Spinal cord (tissue), 10 donors: ENCODE measurements at places on chromosomes 4 and X. TPM values are rescaled to one million over a fixed set of nuclear protein-coding genes. Genes with fewer than 3 reads are reported as not detected.

DNA sequence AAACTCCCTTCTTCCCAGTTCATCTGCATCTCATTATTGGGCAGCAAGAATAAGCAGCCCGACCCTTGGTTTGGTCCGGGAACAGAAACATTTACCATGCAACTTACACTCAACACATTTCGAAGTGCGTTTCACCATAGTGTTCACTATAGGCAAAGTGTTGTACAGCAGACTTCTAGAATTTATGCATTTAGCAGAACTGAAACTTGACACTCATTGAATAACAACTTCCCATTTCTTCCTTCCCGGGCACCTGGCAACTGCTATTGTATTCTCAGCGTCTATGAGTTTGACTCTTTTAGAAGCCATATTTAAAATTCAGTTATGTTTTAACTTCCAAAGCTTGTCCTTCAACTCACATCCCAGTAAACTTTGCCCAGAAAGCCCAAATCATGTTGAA, 840.6 kb downstream of the NLGN4X start:
- no peak for DNase-seq

DNA sequence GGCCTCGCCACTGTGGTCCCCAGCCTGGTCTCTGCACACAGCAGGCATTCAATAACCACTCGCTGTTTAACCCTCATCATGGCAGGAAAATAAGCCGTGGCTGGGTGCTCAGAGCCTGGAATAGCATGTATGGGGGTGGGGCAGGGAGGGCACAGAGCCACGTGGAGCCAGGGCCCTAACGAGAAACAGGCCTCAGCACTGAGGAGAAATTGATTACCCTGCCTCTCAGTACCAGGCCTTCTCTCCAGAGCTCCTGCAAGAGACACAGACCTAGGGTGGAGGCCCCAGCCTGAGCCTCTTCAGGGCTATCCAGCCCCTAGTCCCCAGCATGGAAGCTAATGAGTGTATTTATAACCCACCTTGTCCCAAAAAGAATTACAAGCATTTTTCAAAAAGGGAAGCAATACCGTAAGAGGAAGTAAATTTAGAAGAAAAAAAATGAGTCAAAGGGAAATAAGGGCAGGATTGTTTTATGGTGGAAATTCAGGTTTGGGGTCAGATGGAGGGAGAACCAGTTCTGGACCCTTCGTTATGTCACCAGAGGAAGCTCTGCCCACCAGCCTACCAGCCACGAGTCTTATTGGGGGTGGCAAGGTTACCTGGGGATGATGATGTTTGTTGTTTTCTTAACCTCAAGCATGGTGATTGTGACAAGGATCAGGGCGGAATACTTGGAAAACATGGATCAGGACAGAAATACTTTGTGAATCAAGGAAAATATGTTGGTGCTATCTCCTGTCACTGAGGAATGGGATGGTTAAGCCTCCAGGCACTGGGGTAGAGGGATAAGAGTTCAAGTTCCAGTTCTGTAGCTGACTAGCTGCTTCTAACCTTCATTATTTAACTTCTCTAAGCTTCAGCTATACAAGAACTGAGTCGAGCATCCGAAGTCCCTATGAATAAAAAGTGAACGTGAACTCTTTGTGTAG, 101.9 kb upstream of the RBPJ start:
- no peak for DNase-seq

DNA sequence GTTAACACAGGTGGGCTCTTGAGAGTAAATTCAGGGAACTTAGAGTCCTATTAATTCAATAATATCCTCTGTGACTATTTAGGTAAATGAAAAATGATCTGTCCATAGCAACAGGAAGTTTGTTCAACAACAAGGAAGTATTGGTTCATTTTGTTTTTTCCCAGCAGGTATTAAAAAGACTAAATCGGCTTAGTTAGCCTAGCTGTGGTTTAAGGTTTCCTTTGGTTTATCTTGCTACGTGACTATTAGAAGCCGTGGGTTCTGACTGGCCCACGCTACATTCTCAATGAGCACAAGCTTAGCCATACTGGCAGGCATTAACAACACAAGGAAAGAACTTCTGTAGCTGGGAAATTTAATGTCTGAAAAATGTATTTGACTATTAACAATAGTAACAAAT, 168.8 kb upstream of the HS3ST1 start:
- DNase-seq: no peak

MTCP1 gene
- 13.3 TPM for total RNA-seq

DNA sequence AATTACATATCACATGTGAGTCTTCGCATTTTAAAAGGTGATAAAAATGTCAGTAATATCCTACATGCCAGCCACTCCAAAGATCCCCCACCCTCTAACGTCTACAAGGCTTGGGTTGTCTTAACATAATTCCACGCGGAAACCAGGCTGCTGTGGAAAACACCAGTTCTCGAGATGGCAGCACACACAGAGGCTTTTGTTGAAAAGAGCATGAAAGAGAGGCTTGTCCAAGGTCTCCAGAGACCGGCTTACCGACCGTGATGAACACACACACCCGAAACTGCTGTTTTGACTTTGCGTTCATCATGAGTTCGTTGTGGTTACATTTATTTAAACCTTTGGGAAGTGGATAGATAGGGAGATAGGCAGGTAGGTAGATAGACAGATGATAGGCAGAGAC, 87.9 kb downstream of the CRLF2 start:
- DNase-seq: no peak

- no peak for DNase-seq
These were observed 524 bp downstream of the RAB33A start for GRCh38 chrX:130172127-130172845.

DNA sequence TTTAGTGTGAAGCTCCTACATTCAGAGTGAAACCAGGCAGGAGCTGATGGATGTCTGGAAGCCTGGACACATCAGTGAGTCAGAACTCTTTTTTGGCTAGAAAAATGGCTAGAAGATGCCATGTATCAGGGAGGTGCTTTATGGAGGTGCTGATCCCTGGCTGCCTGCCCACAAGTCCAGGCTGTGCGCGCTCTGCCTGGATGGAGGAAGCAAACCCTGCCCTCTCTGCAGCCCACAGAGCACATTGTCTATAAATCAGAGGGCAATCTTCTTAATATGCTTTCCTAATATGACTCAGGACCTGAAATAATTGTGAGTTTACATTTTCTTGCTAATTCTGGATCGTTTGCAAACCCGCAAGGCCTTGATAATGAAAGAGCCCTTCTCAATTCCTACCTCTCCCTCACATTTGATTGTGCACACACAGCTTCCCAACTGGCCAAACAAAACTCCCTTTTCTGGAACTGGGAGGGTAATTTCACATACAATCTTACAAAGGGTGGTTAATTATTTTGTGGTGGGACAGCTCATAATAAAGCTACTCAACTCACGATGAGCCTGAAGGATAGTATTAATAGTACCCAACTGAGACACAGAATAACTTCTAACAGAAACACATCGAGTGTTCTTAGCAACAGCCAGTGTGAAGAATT, 11.7 kb downstream of the MFAP3L start:
- peak; percentile 55 for DNase-seq

DNA sequence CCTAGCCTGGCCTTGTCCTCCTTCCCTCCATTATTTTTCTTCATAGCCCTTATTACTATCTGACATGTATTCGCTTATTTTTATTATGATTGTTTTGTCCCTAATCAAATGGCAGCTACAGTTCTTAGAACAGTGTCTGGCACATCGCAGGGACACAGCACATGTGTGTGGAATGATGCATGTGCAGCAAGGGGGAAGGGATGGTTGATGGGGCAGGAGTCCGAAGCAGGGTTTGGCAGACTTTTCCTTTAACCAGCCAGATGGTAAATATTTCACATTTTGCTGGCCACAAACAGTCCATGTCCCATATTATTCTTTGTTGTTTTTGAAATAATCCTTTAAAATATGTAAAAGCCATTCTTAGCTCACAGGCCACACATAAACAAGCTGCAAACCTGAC, 128.3 kb upstream of the STIM2 start:
- DNase-seq: no peak

DNA sequence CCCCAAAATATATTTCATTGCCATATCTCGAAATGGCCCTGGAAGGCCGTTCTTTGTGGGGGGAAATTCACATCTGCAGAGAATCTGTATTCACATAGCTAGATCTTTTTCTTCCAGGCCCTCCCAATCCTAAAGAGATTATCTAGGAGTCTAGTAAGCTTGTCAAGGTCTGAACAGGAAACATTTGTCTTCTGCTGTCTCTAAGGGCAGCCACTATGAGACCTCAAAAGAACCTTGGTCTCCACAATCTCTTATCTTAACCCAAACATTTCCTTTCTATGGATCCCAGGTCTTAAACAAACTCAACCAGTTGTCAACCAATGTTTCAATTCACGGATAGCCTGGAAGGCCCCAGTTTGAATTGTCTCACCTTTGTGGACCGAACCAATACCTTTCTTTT, 45.0 kb downstream of the CRLF2 start:
- DNase-seq: no peak

DNA sequence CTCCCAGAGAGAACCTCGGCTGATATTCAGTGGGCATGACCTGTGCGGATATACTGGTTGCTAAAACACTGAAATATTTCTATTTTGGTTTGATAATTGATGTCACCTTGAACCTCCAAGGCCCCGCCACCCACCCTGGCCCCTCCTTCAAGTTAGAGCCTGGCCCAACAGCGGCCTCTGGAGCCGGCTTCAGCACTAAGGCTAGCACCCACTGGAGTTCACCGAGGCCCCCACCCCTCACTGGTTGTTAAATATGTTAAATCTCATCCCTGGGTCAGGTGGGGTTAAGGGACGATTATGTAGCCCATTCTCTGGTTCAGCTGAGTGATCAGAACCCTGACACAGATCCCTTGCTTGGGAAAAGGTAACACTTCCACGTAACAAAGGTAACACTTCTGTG, 24.3 kb downstream of the SEL1L3 start:
- DNase-seq: no peak

DMRTC1B gene
- total RNA-seq: 2.6 TPM

- no peak for DNase-seq
These were observed 13.4 kb downstream of the CCDC158 start for GRCh38 chr4:76407440-76408119.

TMSB15C gene
- 12.8 TPM for total RNA-seq

- DNase-seq: no peak
These were observed 819.6 kb upstream of the EPHA5 start for GRCh38 chr4:66489783-66490452.

VCX gene
- total RNA-seq: not detected

DNA sequence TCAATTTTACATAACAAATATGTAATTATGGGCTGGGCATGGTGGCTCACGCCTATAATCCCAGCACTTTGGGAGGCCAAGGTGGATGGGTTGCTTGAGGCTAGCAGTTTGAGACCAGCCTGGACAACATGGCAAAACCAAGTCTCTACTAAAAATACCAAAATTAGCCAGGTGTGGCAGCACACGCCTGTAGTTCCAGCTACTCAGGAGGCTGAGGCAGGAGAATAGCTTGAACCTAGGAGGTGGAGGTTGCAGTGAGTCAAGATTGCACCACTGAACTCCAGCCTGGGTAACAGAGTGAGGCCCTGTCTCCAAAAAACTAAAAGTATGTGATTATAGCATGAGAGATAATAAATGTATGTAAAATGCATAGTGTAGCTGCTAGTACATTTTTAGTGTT, 229.0 kb downstream of the PPARGC1A start:
- DNase-seq: no peak

DNA sequence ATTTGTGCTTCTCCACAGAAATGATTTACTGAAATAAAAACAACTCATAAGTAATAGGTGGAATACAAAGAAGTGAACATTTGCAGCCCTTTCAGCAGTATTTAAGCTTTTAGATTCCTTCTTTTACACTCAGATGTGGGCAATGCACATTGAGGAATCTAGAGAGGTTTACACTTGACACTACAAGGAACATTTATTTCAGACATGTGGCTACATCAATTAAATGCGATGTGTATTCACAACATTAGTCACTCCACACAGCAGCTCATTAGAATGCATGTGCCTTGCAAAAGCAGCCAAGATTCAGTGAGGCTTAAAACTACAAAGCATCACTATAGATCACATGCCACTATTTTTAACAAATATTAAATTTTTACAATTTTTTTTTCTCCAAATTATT, 480.7 kb downstream of the INPP4B start:
- DNase-seq: no peak
